ENCODE measurements at places on chromosomes 5 and 9.

DNA sequence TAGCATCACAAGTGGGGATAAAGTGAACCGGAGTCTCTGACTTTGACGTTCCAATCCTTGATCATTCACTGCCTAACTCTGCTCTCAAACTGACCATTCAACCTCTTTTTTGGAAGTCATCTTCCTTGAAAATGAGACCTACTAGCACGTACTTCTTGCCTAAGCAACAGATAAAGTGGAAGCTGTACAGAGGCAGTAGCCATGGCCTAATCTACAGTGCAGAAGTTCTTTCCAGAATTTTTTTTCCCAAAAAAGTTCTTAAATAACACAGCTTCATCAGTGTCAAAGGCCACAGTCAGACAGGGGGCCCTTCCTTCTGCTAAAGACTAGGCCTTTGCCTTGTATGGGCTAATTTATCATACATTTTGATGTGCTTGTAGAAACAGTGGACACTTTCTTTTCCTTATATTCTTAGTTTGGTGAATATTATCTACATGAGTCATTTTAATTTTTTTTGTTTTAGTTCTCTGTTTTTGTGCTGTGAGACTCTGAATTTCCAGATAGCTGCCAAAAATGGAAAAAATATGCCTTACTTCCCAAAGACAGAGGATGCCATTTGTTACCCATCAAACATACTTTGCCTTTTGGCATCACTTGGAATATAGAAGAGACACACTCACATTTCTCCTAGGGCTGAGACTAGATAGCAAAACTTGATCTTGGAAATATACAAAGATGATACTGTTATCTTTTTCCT is 96.3 kb upstream of the VCAN start:
- no peak for DNase-seq

- no peak for DNase-seq
Measured at GRCh38 chr5:28402590-28403301, 1364.4 kb upstream of the CDH9 start.

- no peak for DNase-seq
Measured at GRCh38 chr9:120440791-120441190, 139.2 kb downstream of the CDK5RAP2 start.

GRCh38 chr5:132289097-132289496 is 5.1 kb upstream of the SLC22A4 start:
- DNase-seq: no peak

GRCh38 chr9:120895951-120896350 is 19.0 kb upstream of the PHF19 start:
- no peak for DNase-seq

DNA sequence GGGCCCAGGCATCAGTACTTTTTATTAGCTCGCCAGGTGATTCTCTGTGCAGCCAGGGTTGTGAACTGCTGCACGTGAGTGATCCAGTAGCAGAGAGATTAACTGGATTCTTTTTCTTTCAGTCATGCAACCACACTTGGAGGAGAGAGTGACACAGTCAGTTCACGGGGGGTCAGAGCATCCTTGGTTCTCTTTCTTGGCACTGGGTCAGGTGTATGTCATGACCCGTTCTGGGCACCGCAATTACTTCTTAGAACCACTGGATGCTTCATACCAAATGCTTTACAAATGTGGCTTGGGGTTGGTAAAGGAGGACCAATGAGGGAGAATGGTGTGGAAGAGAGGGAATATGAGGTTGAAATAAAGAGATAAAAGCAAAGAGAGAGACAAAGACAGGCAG is 368.7 kb downstream of the MLLT3 start:
- DNase-seq: no peak
